ENCODE measurements at places on chromosomes 1 and 21.

DNA sequence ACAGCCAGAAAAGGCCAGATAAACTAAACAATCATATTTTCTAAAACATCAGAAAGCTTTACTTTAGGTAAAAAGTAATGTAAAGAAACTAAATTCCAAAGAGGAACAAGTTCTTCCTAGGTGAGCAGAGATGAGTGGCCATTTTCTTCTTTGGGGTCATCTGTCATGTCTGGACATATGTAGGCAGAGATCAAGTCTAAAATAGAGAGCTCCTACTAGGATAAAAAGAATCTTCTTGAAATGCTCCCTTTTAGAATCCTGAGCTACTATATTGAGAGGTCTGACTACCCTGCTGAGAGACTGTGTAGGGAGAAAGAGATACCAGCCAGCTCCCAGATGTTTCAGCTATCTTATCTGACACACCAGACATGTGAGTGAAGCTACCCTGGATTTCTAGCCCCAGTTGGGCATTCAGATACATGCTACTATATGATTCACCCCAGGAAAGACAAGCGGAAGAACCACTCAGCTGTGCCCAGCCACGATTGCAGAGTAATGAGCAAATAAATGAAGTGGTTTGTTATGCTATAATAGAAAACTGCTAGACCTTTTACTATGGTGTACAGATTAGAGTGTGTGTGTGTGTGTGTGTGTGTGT lies 80.1 kb downstream of the TTLL7 start:
- DNase-seq: no peak

DNA sequence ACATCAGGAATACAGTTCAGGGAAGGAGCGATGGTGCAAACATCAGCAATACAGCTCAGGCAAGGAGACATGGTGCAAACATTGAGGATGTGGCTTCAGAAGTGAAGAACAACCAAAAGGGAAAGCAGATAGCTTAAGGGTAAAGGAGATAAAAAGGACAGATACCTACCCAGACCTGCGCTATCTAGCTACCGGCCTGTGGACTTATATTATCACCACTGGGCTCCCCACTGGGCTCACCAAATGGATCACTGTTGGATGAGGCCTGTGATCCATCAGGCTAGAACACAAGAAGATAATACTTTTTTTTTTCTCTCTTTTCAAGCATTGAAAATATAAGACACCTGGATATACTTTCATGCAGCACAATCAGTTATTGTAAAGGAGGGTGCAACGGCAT lies 44.7 kb upstream of the C8B start:
- no peak for DNase-seq

- no peak for DNase-seq
Observed at GRCh38 chr1:175673371-175674150, 69.8 kb downstream of the TNR start.

DNA sequence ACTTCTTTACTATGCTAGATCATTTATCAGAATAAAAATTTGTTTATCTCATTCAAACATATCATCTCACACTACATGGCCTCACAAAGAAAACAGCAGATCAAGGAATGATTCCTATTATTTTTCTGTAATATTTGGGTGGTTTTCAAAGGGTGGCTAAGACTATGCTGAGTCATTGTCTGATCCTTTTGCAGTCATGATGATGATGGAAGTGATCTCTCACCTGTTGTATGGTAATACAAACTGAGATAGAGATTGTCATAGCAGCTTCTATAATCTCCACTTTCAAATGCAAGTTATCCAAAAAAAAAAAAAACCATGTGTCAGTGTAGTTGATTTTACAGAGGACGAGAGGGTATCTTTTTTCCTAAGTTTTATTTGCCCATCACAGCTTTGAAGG lies 37.2 kb upstream of the GBP5 start:
- DNase-seq: no peak

DNA sequence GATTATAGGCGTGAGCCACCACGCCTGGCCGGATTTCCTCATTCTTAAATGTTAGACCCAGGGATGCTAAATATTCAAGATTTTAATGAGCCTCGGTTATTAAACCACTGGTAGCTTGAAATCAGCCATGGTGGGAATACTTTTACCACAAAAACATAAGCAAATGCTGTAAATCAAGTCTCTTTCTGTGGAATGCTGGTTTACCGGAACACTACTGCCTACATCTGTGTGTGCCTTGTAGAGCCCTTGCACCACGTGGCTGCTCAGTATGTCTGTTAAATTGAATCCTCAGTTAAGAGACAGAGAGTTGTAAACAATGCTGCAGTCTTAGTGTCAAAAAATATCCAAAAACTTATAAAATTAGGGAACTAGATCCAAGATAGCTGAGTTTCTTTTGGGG lies 26.8 kb upstream of the CNN3 start:
- no peak for DNase-seq

DNA sequence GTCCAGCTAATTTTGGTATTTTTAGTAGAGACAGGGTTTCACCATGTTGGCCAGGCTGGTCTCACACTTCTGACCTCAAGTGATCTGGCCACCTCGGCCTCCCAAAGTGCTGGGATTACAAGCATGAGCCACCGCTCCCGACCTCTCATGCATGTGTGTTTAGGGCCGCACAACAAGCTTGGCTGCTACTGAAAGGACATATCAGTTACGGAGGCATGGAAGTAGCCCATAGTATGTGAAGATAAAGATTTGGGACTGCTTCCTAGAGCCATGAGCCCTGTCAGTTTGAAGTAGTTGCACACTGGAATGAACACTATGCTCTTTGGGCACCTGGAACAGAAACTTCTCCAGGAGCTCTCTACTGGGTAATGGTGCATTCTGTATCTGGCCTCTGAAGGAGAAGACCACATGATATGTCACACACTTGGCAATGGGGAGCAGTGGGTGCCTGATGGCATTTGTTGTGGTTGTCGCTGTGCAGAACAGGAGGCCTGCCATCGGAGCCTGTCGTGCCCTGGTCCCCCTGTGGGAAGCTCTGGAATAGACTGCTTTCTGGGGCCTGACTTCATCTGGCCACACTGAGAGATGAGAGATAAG lies 144.7 kb upstream of the KIF26B start:
- no peak for DNase-seq

DNA sequence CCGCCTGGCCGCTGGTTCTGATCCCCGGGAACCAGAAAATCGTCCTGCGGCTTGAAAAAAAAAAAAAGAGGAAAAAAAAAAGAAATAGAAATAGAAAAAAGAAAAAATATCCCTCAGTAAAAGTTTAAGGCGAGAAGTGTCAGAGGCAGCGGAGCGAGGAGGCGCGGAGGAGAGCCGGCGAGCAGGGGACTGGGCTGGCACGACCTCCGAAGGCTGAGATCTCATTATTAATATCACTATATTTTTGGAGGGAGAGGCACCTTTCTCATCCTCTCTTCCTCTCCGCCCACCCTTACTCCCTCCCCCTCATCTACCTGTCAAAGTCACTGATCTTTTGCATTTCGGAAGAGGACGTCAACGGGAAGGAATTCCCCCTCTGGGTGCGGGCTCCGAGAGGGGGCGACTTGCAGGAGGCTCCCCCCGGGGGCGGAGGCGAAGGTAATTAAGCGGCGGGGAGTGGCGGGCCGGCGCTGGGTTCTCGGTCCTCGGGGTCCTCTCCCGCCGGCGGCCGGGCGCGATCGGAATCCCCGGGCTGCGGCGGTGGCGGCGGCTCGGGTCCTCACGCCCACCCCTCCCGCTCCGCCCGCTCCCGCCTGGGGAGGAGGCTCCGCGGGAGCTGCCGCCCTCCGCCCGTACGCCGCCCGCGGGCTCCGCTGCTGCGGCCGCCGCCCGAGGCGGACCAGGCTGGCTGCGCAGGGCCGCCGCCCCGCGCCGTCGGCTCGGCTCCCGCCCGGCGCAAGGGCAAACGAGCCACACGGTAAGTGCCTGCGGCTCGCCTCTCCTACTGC lies at the start of gene NTNG1:
NTNG1 (plus strand) TSS at position 337 of the 788 bp plus-strand sequence.
- DNase-seq: no peak

DNA sequence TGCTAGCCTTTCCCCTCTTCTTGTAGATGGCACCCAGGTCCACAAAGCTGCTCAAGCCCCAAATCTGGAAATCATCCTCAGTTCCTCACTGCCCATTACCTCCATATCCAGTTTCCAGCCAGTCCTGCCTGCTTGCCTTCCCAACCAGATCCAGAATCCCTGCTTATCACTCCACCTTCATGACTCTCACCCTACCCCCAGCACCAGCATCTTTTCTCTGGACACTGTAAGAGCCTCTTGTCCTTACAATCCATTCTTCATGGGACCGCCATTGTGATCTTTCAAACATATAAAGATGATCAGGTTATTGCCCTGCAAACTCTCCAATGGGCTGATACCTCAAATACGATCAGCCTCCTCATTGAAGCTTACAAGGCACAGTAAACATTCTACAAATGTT lies 23.5 kb upstream of the NPL start:
- no peak for DNase-seq

GRCh38 chr1:231619257-231619634 lies 7.3 kb upstream of the DISC1 start:
- DNase-seq: no peak

DNA sequence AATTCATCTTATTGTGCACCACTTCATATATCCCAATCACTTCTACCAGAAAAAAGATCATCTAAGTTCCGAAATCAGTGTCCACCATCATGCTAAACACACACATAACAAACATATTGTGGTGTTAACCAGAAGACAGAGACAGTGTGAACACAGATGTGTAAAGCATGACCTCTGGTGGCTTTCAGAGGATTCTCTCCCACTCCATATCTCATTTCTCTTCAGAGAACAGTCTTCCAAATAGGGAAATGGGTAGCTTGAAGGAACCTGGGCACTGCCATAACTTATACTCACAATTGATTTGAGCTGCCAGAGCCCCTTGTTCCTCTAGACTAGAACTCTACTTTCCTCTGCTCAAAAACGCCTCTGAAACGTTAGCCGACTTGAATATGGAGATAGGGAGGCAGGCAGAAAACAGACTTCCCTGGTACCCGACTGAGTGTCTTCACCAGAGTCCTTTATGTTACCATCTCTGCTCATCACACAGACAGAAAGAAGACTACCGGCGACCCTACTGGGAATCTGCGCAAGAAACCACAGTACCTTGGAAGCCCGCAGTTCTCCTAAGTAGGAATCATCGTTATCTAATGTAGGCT lies 1.8 kb upstream of the ELAPOR1 start:
- no peak for DNase-seq

- no peak for DNase-seq
Observed at GRCh38 chr1:19371226-19372135, 59.4 kb downstream of the SLC66A1 start.

DNA sequence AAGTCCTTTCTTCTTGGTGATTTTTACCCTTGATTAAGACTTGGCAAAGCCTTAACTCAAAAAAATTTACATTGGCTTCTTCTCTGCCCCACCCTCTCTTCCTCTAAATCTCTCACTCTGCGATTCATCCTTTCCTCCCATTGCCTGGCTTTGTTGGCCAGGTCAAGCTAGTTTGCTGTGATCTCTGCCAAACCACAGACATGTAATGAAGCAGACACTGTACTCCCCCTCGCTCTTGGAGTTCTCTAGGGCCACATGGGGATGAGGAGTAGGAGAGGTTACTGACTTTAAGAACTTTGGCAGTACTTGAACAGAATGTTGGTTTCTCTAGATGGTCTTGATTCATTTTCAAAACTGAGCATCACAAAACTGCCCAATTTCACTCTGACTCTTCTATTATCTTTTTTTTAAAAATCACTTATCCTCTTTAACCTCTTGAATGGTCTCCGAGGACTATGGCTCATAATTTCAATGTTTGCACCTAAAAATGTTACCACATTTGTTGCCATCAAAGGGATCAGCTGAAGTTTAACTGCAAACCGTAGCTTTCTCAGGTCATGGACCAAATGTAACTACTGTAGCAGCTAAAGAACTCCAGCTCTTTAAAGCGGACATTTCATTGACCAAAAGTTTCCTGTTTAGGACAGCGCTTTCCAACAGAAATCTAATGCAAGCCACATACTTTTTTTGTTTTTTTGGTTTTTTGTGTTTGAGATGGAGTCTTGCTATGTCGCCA lies 62.7 kb upstream of the IPO9 start:
- DNase-seq: no peak

GRCh38 chr1:221335161-221336101 lies 406.5 kb downstream of the DUSP10 start:
- DNase-seq: no peak

- DNase-seq: no peak
Observed at GRCh38 chr1:170284512-170284911, 138.8 kb downstream of the NTMT2 start.

- no peak for DNase-seq
Observed at GRCh38 chr1:208145167-208145566, 99.0 kb downstream of the PLXNA2 start.

DNA sequence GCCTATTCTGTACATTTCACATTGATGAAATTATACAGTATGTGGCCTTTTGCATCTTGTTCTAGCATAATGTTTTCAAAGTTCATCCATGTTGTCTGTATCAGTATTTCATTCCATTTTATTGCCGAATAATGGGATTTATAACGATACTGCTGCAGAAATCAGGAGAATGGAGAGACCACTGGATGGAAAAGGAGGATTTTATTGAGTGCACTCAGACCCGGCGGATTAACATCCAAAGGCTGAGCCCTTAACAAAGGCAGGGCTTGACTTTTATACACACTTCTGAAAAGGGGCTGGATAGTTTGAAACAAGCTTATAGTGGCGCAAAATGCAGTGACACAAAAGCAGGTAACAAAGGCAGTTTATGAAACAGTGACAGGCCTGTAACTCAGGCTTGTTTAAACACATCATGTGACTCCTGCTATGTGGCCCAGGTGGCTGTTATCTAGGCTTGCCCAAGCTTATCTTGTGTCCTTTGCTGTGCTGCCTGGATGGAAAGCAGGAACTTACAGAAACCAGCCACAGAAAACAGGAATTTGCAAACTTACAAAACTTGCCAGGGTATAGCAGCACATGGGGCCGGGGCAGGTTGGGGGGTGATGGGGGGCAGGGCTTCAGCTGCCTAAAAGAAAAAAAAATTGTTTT lies 32.8 kb upstream of the KCNJ15 start:
- DNase-seq: no peak

- DNase-seq: no peak
Observed at GRCh38 chr1:184870319-184870718, 104.0 kb downstream of the NIBAN1 start.

All from stimulated activated CD8-positive, alpha-beta memory T cell treated with anti-CD3 and anti-CD28 coated beads, Interleukin-2, amount 100 ng/mL, for 1 hour (primary cell).